ENCODE measurements at places on chromosomes 2 and 18.

GRCh38 chr2:134676960-134677359 lies 41.8 kb downstream of the TMEM163 start:
- no peak for DNase-seq

- DNase-seq = no peak
Observed at GRCh38 chr2:156561326-156561725, 125.1 kb downstream of the GPD2 start.

- no peak for DNase-seq
Observed at GRCh38 chr2:27640722-27641245, 11.9 kb downstream of the GPN1 start.

- no peak for DNase-seq
Observed at GRCh38 chr2:204625135-204625534, 79.9 kb downstream of the PARD3B start.

GRCh38 chr2:74917702-74918619 lies 40.5 kb upstream of the POLE4 start:
- DNase-seq = no peak

DNA sequence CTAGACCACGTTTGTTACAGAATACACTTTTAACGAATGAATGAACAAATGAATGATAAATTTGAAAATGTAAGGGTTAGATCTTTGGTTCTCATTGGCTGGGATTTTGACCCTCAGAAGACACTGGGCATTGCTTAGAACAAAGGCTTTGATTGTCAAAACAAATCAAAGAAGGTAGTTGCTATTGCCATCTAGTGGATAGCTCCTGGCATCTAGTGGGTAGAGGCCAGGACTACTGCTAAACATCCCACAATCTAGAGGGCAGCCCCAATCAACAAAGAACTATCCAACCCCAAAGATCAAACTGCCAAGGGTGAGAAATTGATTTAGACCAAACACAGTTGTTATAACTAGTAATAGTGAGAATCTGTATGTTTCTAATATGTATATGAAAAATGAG lies 552.3 kb downstream of the KCNJ3 start:
- DNase-seq = no peak

GRCh38 chr2:191950132-191950874 lies 103.4 kb upstream of the CAVIN2 start:
- DNase-seq = no peak

GRCh38 chr2:111698743-111699554 lies 185.0 kb downstream of the ANAPC1 start:
- peak; percentile 81 for DNase-seq

DNA sequence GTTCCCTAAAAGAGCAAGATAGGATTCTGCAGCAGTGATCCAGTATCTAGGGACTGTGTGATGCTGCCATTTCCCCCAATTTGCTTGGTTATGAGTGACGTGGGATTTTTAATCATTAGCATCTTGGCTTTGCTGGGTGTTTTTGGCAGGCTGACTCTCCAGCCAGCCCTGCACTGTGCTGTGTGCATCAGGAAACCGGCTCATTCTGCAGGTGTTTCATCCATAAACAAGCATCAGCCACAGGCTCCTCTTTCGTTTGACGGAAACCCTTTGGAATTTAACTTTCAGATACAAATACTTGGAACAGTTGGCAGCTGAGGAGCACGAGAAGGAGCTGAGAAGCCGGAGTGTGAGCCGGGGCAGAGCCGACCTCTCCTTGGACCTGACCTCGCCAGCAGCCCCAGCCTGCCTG lies 135.9 kb downstream of the TPGS2 start:
- no peak for DNase-seq

GRCh38 chr2:1931003-1931914 lies 186.9 kb upstream of the PXDN start:
- no peak for DNase-seq

DNA sequence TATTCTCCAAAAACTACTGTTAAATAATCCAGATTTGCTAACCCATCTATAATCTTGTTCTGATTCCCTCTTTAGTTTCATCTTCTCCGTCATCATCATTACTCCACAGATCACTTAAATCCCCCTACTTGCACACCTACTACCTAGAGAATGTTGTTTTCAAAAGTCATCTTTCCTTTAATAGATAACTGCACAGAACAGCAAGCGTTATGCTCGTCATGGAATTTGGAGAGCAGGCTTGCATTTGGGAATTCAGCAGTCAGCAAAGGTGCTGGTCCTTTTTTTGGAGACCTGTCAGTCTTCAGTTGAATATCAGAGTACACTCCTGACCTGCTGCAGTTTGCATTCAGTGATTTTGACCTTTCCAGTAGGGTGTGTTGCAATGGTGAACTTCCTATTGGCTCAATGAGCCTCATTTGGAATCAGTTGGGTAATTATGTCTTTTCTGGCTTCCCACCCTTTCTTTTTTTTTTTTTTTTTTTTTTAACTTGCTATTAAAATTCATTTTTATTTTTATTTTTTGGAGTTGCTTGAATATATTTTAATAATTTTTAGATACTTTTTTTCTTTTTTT lies 110.6 kb downstream of the HNRNPLL start:
- no peak for DNase-seq

DNA sequence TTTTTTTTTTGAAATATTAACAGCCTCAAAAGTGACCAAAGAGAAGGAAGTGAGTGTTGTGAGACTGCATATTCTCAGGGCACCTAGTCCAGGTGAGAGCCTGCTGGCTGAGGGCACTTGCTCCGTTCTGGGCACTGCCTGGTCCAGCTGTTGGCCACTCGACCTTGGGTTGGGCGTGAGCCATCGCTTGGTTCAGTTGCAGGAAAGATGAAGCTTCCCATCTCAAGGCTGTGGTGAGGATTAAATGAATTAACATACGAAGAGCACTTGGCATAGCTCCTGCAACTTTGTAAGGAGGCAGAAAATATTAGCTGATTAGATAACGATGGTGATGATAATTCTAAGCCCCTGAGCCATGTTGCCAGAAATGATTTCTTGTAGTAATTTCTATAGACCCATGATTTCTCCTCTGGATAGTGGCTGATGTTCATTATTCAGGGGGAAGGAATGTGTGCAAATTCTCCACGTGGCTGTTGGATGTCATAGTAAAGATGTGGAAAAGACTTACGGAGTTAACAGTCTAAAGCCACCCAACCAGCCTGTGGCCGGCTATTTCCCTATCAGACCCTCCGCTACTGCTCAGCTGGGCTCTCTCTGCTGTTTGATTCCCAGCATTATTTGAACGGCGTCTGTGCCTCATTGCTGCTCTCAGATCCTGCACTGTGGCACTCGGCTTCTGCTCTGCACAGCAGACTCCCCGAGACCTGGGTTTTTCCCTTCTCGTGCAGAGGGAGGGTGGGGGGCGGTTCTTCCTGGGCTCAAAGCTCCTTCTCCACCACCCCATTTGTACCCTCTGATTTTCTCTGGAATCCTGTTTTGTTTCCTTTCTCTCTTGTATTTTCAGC lies 221.1 kb downstream of the GALR1 start:
- no peak for DNase-seq

DNA sequence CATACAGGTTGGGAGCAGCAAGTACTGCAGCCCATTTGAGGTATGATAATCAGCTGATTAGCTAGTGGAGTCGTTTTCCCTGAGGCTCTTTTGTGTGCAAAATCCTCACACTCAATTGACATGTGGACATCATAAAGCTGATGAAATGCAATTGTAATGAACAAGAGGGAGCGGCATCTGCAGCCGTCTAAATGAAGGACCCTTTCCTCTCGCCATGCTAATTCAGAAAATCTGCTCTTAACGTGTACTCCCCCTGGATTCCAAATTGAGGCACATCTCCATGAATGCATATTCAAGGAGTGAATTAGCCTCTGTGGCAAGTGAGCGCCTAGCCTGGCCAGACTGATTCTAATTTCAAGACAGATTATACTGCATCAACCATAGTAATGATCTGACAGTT lies 260.9 kb upstream of the ATP5MC3 start:
- no peak for DNase-seq

- DNase-seq = no peak
Observed at GRCh38 chr2:121596221-121597080, 52.8 kb downstream of the CLASP1 start.

- DNase-seq = no peak
Observed at GRCh38 chr2:171741189-171741588, 53.9 kb downstream of the DYNC1I2 start.

DNA sequence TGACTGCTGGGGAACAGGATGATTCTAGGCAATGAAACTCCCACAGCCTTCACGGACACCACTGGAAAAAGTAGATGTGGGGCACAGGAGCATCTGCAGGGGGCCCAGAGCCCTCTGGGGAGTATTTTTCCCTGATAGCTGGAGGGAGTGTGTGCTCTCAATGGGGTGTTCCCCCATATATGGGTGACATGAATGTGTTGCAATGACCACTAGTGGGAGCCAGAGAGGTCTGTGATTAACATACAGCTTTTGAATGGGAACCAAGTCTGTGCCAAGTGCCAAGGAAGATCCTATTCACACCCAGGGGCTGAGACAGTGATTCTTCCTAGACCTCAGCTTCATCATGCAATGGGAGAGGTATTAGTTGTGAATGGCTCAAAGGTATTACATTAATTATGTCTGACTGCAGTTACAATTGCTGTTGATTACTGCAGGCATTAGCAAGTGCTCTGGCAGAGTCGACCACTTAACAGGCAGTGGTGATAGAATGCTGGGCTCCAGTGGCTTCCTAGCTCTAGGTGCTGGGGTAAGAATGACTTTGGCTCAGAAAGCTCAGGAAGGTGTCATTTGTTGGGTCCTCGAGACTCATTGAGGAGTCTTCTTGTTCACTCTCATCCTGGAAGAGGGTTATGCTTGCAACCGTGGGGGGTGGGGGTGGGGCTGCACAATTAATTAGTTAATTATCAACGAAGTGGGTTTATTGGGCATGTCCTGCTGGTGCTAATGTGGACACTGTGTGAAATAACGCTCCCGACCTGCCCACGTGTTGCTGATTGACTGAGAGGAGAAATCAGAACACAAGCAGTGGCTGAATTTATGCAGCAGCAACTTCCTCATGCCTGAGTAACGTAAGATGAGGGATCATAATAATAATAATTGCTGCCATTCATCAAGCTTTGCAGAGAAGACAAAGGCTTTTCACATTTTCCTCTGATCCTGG lies 194.1 kb downstream of the CLIP4 start:
- no peak for DNase-seq

GRCh38 chr2:20333738-20334137 lies 16.9 kb downstream of the PUM2 start:
- no peak for DNase-seq

- DNase-seq = no peak
Observed at GRCh38 chr2:71672826-71673795, 219.8 kb downstream of the DYSF start.

- DNase-seq = no peak
Observed at GRCh38 chr18:34115409-34116081, 109.2 kb downstream of the NOL4 start.

DNA sequence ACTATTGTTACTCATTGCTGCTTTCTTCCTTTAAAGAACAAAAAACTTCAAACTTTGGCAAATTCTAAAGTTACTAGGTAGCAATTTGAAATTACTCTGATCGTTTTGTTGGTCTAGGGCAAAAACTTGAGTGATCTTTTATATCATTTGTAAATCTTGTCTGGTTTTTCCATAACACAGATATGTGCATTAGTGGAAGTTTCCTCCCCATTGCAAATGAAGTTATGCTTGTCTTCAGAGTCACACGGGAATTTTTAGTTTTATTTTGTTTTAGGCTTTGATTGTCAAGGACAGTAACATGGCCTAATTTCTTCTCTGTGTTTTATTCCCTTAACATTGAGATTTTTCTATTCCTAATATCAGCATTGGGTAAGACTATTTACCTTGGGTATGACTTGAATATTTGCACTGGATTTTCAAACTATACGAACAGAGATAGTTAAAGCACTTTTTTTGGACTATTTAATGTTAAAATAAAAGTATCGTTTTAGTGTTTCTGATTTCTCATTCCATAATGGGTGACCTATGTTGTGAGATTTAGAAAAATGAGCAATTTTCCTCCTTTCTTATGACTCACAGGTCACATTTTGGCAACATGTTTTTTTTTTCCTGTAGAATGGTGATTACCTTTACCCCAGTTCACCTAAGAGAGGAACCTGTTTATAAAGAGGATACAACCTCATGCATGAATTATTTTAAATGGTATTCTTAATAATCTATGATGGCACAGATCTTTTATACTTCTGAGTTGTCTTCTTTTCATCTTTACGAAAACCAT lies 65.0 kb downstream of the BABAM2 start:
- no peak for DNase-seq

GRCh38 chr2:160408173-160408958 lies 85.2 kb downstream of the RBMS1 start:
- DNase-seq = peak; percentile 76

- DNase-seq = no peak
Observed at GRCh38 chr18:13894531-13894930, 20.8 kb downstream of the MC2R start.

GRCh38 chr2:143117225-143117624 lies 12.0 kb upstream of the ARHGAP15 start:
- no peak for DNase-seq

All from suprapubic skin (tissue), 4 donors.